T-cell (primary cell): ENCODE measurements at places on chromosomes 7 and 10.

GRCh38 chr7:27688056-27688455 lies 25.4 kb upstream of the HIBADH start:
- no peak for DNase-seq

GRCh38 chr7:117251687-117252086 lies 71.2 kb downstream of the WNT2 start:
- DNase-seq = no peak

DNA sequence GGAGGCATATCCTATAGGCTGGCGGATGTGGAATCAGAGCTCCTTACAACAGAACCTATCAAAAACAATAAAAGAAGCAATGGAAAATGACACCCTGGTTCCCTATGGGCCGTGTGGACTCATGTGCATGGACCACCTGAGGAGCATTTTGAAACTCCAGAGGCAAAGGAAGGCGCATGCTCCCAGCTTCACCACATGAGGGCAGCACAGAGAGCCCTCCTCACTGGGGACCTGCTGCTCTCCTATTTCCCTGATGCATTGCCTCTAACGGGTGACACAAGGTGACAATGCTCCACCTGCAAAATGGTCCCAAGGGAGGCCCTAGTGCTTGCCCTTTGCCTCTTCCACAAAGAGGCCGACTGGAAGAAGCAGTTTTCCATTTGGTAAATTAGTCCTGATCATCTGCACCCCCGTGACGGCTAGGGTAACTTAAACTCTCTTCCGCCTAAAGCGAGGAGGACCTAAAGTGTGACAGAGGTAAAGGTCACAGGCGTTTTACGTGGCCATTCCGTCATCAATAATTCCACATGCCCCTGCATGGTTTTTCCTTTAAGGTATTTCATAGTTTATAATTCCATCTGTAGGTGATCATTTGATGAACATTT lies 67.7 kb downstream of the GPAM start:
- no peak for DNase-seq

GRCh38 chr7:155449008-155449868 lies 8.7 kb upstream of the EN2 start:
- DNase-seq = no peak

GRCh38 chr10:59829601-59830000 lies 76.3 kb upstream of the MRLN start:
- DNase-seq = no peak

GRCh38 chr7:31014826-31015225 lies 37.3 kb upstream of the ADCYAP1R1 start:
- DNase-seq = no peak

DNA sequence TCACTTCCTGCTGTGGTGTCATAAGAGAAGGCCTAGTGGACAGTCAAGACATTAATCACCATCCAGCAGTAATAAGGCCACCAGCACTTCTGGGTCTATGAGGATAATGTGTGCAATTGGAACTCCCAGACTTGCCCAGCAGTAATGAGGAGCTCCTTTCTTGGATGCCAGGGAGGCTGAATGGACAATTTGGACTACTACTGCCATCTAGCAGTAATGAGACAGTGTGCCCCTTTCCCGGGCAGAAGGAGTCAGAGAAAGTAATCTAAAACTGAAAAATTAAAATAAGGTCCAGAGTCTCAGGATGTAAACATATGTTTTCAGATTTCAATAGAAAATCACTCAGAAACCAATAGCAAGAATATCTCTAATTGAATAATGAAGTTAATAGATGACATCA lies 400.4 kb downstream of the CDC14C start:
- no peak for DNase-seq

GRCh38 chr7:33643530-33643929 lies 261.8 kb upstream of the BMPER start:
- no peak for DNase-seq

- no peak for DNase-seq
These were observed 315.2 kb upstream of the SHH start for GRCh38 chr7:156127166-156128134.

DNA sequence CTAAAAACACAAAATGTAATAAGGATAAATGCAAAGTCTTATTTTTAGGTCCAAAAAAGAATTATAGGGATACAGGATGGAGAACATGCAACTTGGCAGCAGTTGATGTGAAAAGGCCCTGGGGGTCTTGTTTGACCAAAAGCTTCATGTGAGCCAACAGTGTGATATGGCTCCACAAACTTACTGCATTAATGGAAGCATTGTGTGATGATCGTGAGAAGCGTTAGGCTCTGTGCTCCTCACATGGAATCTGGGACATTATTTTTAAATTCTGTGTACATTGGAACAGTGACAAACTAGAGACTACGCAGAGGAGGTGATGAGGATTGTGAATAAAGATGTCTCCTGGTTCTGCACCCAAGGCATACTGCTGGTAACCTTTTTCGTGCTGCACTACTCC lies 39.1 kb upstream of the CALD1 start:
- no peak for DNase-seq

- DNase-seq = no peak
These were observed 25.2 kb downstream of the CDHR3 start for GRCh38 chr7:105988276-105988675.

- no peak for DNase-seq
These were observed 79.2 kb downstream of the NUDCD3 start for GRCh38 chr7:44411306-44411705.

GRCh38 chr7:2471396-2471795 lies 4.8 kb downstream of the GRIFIN start:
- no peak for DNase-seq

- peak; percentile 56 for DNase-seq
These were observed 16.1 kb downstream of the ANKRD16 start for GRCh38 chr10:5873515-5873995.

GRCh38 chr7:155233311-155234157 lies 64.1 kb upstream of the INSIG1 start:
- DNase-seq = no peak

- no peak for DNase-seq
These were observed 24.6 kb upstream of the WNT16 start for GRCh38 chr7:121304102-121304658.
